ENCODE measurements at places on chromosomes 4 and X. TPM values are rescaled to one million over a fixed set of nuclear protein-coding genes. Genes with fewer than 3 reads are reported as not detected.

The TMEM271 gene
- not detected for total RNA-seq

The STARD8 gene
- total RNA-seq: 8.9 TPM

The TIGD4 gene
- under 0.01 TPM for total RNA-seq

The RASL11B gene
- total RNA-seq: under 0.01 TPM

The CPE gene
- total RNA-seq: under 0.01 TPM

The TLR10 gene
- 0.27 TPM for total RNA-seq

The P2RY8 gene
- total RNA-seq: 114 TPM

The PIGA gene
- 15.6 TPM for total RNA-seq

- DNase-seq: no peak
Measured at GRCh38 chr4:34108391-34108790, 2135.9 kb downstream of the ARAP2 start.

- no peak for DNase-seq
Measured at GRCh38 chrX:122475306-122475705, 708.8 kb upstream of the GRIA3 start.

GRCh38 chr4:165208221-165208652, 876 bp downstream of the KLHL2 start:
- no peak for DNase-seq

GRCh38 chr4:186146458-186146857, 42.0 kb downstream of the FAM149A start:
- DNase-seq: no peak

- DNase-seq: no peak
Measured at GRCh38 chr4:42632653-42633382, 24.1 kb downstream of the ATP8A1 start.

GRCh38 chrX:12798601-12799000, 7.4 kb downstream of the PRPS2 start:
- DNase-seq: no peak

- DNase-seq: no peak
Measured at GRCh38 chrX:39728852-39729598, 368.7 kb downstream of the BCOR start.

DNA sequence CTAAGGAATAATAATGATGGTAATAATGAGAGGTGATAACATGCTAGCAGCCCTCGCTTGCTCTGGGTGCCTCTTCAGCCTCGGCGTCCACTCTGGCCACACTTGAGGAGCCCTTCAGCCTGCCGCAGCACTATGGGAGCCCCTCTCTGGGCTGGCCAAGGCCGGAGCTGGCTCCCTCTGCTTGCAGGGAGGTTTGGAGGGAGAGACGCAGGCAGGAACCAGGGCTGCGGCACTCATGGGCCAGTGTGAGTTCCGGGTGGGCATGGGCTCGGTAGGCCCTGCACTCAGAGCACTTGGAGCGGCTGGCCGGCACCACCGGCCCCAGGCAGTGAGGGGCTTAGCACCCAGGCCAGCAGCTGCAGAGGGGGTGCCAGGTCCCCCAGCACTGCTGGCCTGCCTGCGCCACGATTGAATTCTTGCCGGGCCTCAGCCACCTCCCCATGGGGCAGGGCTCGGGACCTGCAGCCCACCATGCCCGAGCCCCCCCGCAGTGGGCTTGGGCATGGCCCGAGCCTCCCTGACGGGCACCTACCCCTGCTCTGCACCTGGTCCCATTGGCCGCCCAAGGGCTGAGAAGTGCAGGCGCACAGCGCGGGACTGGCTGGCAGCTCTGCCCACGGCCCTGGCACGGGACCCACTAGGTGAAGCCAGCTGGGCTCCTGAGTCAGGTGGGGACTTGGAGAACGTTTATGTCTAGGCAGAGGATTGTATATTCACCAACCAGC, 7.1 kb upstream of the ADH1C start:
- no peak for DNase-seq

GRCh38 chr4:172007889-172008288, 194.7 kb downstream of the GALNTL6 start:
- DNase-seq: no peak
